T follicular helper cell (primary cell): ENCODE measurements at places on chromosomes 11 and 22.

- no peak for DNase-seq
These were observed 123.4 kb upstream of the SEZ6L start for GRCh38 chr22:26045860-26046259.

- DNase-seq = no peak
These were observed 894.2 kb downstream of the NTM start for GRCh38 chr11:132264616-132265015.

DNA sequence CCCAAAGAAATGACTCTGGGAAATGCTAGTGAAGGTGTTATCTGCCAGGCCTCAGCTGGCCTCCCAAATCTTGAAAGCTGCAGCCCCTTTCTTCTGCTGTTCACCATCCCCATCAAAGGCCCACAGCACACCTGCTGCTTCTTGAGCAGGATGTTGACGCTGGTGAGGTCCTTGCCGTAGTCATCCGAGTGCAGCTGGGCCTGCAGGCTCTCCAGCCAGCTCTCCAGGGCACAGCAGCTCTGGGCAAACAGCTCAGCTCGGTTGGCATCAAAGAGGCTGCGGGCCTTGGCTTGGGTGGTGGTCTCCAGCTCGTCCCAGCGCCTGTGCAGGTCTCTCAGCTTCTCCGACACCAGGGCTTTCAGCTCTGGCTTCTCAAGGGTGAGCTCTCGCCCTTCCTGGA lies 18.5 kb upstream of the RBM4B start:
- DNase-seq = no peak

DNA sequence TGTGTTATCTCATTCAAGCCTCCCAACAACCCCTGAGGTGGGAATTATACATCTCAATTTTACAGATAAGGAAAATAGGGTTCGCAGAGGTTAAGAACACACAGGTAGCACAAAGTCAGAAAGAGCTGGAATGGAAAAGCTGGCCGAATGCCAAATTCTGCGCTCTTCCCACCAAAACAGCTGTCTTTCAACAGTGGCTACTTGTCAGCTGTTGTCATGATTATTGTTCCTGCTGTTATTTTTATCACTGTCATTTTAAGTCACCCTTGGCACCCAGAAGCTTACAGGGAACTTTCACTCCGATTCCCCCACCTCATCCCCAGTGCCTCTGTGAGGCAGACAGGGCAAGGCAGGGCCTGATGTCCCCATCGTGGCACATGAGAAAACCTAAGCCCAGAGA lies 74.5 kb upstream of the CSNK2A3 start:
- no peak for DNase-seq

DNA sequence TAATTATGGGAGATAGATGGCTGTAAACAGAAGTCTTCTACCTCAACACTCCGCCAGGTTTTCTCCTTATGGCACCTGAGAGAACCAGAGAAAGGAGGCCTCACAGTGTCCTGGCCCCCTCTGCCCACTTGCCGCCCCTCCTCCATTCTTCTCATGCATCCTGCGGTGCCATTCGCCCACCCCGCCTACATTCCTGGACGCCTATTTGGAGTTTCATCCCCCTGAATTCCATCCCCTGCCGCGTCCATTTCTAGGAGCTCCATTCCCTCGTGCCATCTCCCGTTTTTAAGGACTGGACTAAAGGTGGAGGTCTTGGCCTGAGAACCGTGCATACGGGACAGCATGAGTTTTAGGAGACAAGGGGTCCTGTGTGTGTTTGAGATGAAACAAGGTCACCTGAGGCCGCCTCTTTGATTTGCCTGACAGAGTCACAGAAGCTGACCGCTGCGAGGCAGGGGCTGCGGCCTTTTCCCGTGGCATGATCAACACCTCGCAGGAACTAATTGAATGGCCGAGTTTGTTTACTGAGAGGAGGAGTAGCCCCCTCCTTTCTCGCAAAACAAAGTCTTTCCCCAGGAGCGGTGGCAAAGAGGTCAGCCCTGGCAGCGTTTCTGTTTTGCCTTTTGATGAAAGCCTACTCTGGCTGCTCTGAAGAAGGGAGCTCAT lies 246.2 kb downstream of the ST3GAL4 start:
- no peak for DNase-seq
